ENCODE measurements at places on chromosomes 11 and 22. TPM values are rescaled to one million over a fixed set of nuclear protein-coding genes. Genes with fewer than 3 reads are reported as not detected.

Gene SCARF2
- 0.29 TPM for total RNA-seq

DNA sequence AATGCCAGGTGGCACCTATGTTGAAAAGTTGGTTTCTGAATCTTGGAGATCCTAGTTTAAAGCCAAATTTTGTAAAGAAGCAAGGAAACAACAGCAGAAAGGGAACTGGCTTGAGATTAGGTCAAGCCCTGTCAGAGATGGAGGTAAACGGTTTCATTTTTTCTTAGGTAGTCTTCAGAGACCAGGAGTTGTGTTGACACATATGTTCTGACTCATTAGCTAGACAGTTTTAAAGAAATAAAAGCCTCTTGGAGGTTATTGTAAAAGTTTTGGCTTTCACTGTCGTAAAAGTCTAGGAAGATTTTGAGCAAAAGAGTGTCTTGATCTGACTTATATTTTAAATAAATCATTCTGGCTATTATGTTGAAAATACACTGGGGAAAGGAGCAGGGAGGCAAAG, 151.5 kb upstream of the CTSC start:
- H3K27ac ChIP-seq = no peak overlapping the region
- DNase-seq = no peak
- no peak overlapping the region for H3K4me3 ChIP-seq
- H3K4me1 ChIP-seq = peaks cover 9% of the 10 kb centered on the region
- no peaks in the 10 kb centered on the region for H3K27me3 ChIP-seq

Gene CHRM4
- total RNA-seq = 1.0 TPM

Gene SLC22A6
- total RNA-seq = not detected

GRCh38 chr11:83361831-83362230, 75.7 kb upstream of the CCDC90B start:
- DNase-seq = no peak
- no peaks in the 10 kb centered on the region for H3K36me3 ChIP-seq
- H3K27me3 ChIP-seq = no peaks in the 10 kb centered on the region

DNA sequence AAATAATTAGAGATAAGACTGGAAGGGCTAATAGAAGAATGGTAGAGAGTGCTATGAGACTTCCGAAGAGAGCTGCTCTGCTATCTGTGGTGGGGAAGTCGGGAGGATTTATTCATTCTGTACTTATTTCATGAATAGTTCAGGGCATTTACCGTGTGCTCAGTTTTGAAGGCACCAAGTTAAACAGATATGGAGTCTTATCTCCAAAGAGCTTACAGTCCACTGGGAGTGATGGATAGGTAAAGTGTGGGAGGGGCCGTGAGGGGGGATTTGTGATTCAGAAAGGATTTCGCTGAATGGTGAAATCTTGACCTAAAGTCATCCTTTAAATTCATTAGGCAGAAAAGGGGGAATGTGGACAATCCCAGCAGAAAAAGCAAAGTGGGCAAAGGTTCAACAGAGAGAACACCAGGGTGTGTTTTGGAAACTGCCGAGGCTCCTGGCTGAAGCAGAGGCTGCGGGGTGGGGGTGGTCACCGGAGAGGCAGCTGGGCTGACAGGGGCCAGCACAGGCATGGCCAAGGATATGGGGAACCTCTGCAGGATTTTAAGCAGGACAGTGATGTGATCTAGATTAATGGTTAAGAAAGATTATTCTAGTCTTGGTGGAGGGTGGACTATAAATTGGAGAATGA, 91.2 kb downstream of the UBASH3B start:
- peaks cover 5% of the 10 kb centered on the region for H3K27me3 ChIP-seq
- H3K27ac ChIP-seq = no peak overlapping the region
- no peaks in the 10 kb centered on the region for H3K36me3 ChIP-seq
- no peak overlapping the region for H3K4me3 ChIP-seq
- no peaks in the 10 kb centered on the region for H3K4me1 ChIP-seq

GRCh38 chr11:11856638-11857037, 14.9 kb downstream of the USP47 start:
- no peak overlapping the region for H3K27ac ChIP-seq
- H3K4me1 ChIP-seq = peaks cover 9% of the 10 kb centered on the region
- H3K36me3 ChIP-seq = peaks cover 3% of the 10 kb centered on the region
- no peaks in the 10 kb centered on the region for H3K27me3 ChIP-seq

GRCh38 chr11:114738954-114739353, 60.6 kb downstream of the NXPE2 start:
- no peak overlapping the region for H3K27ac ChIP-seq
- no peak overlapping the region for H3K4me3 ChIP-seq
- H3K36me3 ChIP-seq = no peaks in the 10 kb centered on the region
- no peaks in the 10 kb centered on the region for H3K27me3 ChIP-seq

DNA sequence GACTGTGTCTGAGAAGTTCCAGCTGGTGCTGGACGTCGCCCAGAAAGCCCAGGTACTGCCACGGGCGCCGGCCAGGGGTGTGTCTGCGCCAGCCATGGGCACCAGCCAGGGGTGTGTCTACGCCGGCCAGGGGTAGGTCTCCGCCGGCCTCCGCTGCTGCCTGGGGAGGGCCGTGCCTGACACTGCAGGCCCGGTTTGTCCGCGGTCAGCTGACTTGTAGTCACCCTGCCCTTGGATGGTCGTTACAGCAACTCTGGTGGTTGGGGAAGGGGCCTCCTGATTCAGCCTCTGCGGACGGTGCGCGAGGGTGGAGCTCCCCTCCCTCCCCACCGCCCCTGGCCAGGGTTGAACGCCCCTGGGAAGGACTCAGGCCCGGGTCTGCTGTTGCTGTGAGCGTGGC, 47.9 kb downstream of the GRAMD4 start:
- no peak for DNase-seq
- peaks cover 48% of the 10 kb centered on the region for H3K36me3 ChIP-seq
- H3K27me3 ChIP-seq = no peaks in the 10 kb centered on the region
- no peak overlapping the region for H3K27ac ChIP-seq
- H3K4me1 ChIP-seq = peaks cover 27% of the 10 kb centered on the region

GRCh38 chr22:30078320-30079311, 1.6 kb upstream of the HORMAD2 start:
- H3K4me3 ChIP-seq = no peak overlapping the region
- DNase-seq = no peak
- no peaks in the 10 kb centered on the region for H3K4me1 ChIP-seq
- peaks cover 9% of the 10 kb centered on the region for H3K27me3 ChIP-seq
- H3K27ac ChIP-seq = no peak overlapping the region

GRCh38 chr11:27388869-27389268, 25.9 kb upstream of the CCDC34 start:
- peaks cover 5% of the 10 kb centered on the region for H3K4me1 ChIP-seq
- H3K4me3 ChIP-seq = no peak overlapping the region
- peak; percentile 43 for DNase-seq

Gene OPCML
- total RNA-seq = not detected

Gene PVALB
- total RNA-seq = not detected

Gene MS4A6A
- total RNA-seq = 1.7 TPM

- no peak overlapping the region for H3K27ac ChIP-seq
- DNase-seq = no peak
- no peaks in the 10 kb centered on the region for H3K36me3 ChIP-seq
- peaks cover 85% of the 10 kb centered on the region for H3K27me3 ChIP-seq
- peaks cover 10% of the 10 kb centered on the region for H3K4me1 ChIP-seq
- no peak overlapping the region for H3K4me3 ChIP-seq
Observed at GRCh38 chr11:70543611-70544010, 145.3 kb downstream of the CTTN start.

GRCh38 chr11:1494650-1495049, 8.1 kb upstream of the MOB2 start:
- H3K4me1 ChIP-seq = no peaks in the 10 kb centered on the region
- H3K4me3 ChIP-seq = no peak overlapping the region
- H3K27me3 ChIP-seq = no peaks in the 10 kb centered on the region
- H3K36me3 ChIP-seq = no peaks in the 10 kb centered on the region
- no peak overlapping the region for H3K27ac ChIP-seq
- no peak for DNase-seq

Gene SLCO2B1
- 13.1 TPM for total RNA-seq

DNA sequence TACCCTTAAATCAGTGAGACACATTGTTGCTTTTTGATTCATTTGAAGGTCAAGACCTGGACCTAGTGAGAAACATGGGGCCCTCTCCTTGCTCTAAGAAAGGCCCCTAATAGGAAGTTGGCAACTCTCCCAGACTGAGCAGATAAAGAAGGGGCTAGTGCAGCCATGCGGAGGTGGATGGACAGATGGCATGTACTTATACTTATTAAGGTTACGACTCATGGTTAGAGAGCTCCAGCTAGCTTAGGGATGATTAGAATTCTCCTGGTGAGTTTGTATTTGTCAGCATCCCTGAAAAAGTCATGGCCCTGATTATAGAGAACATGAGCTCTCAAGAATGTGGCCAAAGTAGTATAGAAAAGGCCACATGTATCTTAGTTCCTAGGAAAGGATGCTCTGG, 112.1 kb upstream of the BDNF start:
- H3K36me3 ChIP-seq = no peaks in the 10 kb centered on the region
- H3K27ac ChIP-seq = no peak overlapping the region
- no peak overlapping the region for H3K4me3 ChIP-seq
- H3K27me3 ChIP-seq = no peaks in the 10 kb centered on the region
- DNase-seq = no peak

DNA sequence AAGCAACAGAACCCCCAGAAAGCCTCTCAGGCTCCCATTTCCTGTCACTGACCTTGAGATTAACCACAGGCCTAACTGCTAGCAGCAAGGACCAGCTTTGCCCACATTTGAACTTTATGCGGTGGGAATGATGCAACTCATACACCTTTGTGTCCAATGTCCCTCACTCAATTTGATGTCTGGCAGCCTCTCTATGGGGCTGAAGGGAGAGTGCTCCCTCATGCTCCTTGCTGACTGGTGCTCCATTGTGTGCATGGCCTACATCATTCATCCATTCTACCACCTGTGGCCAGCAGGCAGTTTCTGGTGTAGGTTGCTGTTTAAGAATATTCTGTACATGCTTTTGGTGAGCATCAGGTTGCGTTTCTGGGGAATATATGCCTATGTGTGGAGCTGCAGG, 31.9 kb downstream of the KCNQ1OT1 start:
- DNase-seq = no peak
- H3K4me1 ChIP-seq = no peaks in the 10 kb centered on the region
- H3K27ac ChIP-seq = no peak overlapping the region

- DNase-seq = no peak
- H3K27me3 ChIP-seq = no peaks in the 10 kb centered on the region
- no peaks in the 10 kb centered on the region for H3K4me1 ChIP-seq
Observed at GRCh38 chr11:79431535-79431934, 9.3 kb downstream of the TENM4 start.

Gene SHISA8
- total RNA-seq = 2.2 TPM

DNA sequence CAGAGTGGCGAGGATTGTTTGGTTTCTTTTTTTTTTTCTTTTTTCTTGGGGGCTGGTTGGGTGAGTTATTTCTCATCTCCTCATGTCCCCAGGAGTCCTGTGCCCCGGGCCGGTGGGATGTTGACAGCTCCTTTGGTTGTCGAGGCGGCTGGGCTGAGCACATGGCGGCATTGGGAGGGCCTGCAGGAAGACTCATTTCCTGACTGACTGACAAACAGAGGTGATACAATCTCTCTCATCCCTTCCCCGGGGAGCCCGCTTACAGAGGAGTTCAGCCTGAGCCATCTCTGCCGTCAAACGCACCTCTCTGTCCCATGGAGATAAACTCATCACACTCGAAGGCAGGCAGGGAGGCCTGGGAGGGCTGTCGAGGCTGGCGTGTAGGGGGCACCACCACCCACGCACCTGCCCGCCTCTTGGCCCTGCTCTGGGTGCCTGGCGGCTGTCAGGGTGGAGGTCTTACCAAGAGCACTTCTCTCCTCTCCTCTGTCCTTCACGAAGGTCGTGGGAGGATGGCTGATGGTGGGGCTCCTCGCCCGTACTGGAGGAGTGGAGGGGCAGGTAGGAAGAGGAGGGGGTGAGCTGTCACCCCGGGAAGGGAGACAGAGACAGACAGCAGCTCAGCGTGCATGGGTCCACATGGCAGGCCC, 60.0 kb upstream of the NECTIN1 start:
- no peak overlapping the region for H3K4me3 ChIP-seq
- no peaks in the 10 kb centered on the region for H3K36me3 ChIP-seq
- no peak for DNase-seq

Gene MYBPC3
- not detected for total RNA-seq

GRCh38 chr11:119578521-119579191, 150.3 kb downstream of the NECTIN1 start:
- no peak for DNase-seq
- H3K27me3 ChIP-seq = peaks cover 6% of the 10 kb centered on the region
- H3K4me1 ChIP-seq = peaks cover under 1% of the 10 kb centered on the region
- H3K4me3 ChIP-seq = no peak overlapping the region
- no peaks in the 10 kb centered on the region for H3K36me3 ChIP-seq

DNA sequence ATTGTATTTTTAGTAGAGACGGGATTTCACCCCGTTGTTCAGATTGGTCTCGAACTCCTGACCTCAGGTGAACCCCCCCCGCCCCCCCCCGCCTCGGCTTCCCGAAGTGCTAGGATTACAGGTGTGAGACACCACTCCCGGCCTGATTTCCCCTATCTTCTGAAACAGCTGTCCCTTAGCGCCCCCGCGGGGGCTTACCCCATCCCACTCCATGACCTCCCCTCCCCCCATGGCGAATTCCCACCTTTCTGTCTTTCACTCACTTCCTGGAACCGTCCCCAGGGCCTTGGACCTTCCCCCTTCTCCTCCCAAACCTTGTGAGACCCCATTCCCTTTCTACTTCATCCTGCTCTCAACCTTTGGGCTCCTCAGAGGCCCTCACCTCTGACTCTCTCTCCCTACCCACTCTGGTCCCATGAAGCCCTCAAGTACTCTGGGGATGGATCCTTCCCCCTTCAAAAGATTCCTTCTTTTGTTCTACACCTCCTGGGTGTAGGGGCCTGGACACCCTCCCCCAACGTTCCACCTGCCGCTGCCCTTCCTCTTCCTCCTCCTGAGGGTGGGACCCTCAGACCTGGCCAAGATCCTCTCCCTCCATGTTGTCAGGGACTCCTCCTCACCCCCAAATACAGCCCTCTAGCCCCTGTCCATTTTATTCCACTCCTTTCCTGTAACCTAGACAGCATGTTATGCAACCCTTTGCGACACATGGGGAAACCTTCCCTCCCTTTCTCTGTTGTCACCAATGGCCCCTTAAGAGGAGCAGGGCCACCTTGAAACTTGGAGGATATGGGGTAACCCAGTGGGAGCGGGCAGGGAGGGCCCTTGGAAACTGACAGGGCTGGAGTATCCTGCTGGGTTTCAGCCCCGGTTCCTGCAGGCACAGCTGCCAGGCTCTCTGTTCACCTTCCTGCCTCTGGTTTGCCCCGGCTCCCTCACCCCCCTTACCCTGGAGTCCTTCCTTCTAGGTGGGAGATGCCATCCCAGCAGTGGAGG, 1.1 kb downstream of the PRDX5 start:
- peaks cover 66% of the 10 kb centered on the region for H3K4me1 ChIP-seq
- DNase-seq = peak; percentile 76
- peak overlapping the region; percentile 94 for H3K4me3 ChIP-seq
- H3K27me3 ChIP-seq = no peaks in the 10 kb centered on the region

DNA sequence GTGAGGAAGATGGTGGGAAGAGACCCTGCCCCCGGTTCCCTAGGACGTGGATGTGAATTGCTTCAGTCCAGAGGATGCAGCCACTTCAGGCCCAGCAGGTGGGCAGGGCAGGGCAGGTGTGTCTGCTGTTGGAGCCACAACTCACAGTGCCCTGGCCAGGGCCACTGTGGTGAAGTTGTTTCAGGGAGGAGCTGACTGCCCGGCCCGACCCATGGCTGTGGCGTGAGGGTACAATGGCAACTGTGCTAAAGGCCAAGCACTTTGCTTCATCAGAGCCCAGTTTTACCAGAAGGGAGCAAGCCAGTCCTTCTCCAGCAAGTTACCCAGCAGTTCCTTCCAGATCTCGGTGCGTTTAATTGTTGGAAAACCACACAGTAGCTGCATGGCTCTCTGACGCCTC, 1174.4 kb downstream of the BRD1 start:
- no peak overlapping the region for H3K27ac ChIP-seq
- H3K36me3 ChIP-seq = no peaks in the 10 kb centered on the region
- DNase-seq = no peak
- no peaks in the 10 kb centered on the region for H3K27me3 ChIP-seq

Gene DGAT2
- 2.2 TPM for total RNA-seq

Gene NRXN2
- 0.47 TPM for total RNA-seq
